ENCODE measurements at places on chromosomes 5 and 9. TPM values are rescaled to one million over a fixed set of nuclear protein-coding genes. Genes with fewer than 3 reads are reported as not detected.

OSMR gene
- total RNA-seq = 0.07 TPM

PCA3 gene
- not detected for total RNA-seq

FBXL17 gene
- total RNA-seq = 7.0 TPM

- no peak for DNase-seq
Observed at GRCh38 chr9:22055090-22055489, 46.0 kb upstream of the CDKN2B start.

GRCh38 chr9:109309282-109309681, 11.6 kb downstream of the EPB41L4B start:
- no peak for DNase-seq

DNA sequence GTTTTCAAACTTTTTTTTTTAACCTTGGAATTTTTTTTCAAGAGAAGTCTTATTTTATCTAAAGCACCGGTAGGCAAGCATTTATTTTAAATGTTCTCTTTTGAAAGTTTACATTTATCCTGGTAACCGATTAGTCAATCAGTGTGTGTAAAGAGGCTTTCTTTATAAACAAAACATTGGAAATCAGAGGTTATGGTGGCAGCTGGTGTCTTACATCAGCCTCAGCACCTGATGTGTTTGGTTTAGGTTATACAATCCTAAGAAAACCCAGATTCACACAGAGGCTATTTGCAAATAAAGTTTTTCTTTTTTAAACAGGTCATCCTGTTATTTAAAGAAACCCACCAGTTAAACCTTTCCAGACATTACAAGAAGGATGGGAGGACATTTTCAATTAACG, 173.3 kb upstream of the GDNF start:
- DNase-seq = no peak

DNA sequence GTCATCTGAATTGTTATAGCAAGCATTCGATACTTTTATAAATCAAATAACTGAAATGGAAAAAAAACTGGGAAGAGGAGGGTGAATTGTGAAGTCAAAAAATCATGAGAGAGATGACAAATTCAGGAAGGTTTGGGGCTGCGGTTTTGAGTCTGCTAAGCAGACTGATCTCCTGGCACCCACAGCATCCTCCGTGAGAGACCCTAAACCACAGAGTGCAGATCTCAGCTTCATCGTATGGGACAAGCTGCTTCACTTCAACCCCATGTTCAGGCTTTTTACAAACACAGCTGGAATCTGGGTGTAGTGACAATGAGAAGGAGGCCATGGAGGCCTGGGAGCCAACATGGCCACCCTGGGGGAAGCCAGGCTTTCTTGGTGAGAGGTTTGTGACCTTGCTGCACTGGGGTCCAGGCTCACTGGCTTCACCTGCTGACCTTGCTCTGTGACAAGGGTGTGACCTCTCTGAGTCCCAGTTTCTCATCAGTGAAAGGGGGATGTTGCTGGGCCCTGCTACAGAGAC, 19.4 kb downstream of the USP20 start:
- no peak for DNase-seq

All from activated T-helper 2 cell treated with anti-CD3 and anti-CD28 coated beads, Interferon-gamma antibody, Interleukin-2, Interleukin-4, amounts not matched to agents 10 μg/mL and 5 μg/mL and 100 μg/mL, durations not matched to agents 14 hours and 24 hours and 36 hours (primary cell).